SJSA1 (cell line): ENCODE measurements at places on chromosomes 4 and X. TPM values are rescaled to one million over a fixed set of nuclear protein-coding genes. Genes with fewer than 3 reads are reported as not detected.

Gene SPANXB1
- total RNA-seq = not detected in 2 replicates

Gene FGB
- total RNA-seq = not detected in 2 replicates

Gene GPR50
- total RNA-seq = not detected in 2 replicates

Gene ASB12
- total RNA-seq = not detected in 2 replicates

Gene GCNA
- total RNA-seq = 0.92 TPM in 1 of 2 replicates, not detected in the other

Gene ZNF141
- total RNA-seq = 0.68 and 1.0 TPM in 2 replicates

Gene TEX13D
- not detected in 2 replicates for total RNA-seq

Gene DDIT4L
- total RNA-seq = 2.1 and 2.6 TPM in 2 replicates

Gene SPANXA1
- 0.68 TPM in 1 of 2 replicates, not detected in the other for total RNA-seq

Gene HPSE
- 6.0 and 9.6 TPM in 2 replicates for total RNA-seq

Gene TLR6
- total RNA-seq = 0.28 and 1.5 TPM in 2 replicates

Gene STAP1
- not detected in 2 replicates for total RNA-seq

Gene ATP10D
- total RNA-seq = 12.1 and 40.5 TPM in 2 replicates

Gene GNRHR
- not detected in 2 replicates for total RNA-seq

Gene SMIM14
- 12.6 and 16.1 TPM in 2 replicates for total RNA-seq

Gene F8
- 3.3 and 3.7 TPM in 2 replicates for total RNA-seq

Gene BMPR1B
- 0.03 TPM in 1 of 2 replicates, not detected in the other for total RNA-seq

Gene SPANXN4
- not detected in 2 replicates for total RNA-seq

Gene LRIT3
- not detected in 2 replicates for total RNA-seq

Gene HTN1
- total RNA-seq = not detected in 2 replicates

Gene KLHL5
- total RNA-seq = 79.3 and 80.8 TPM in 2 replicates

Gene FMR1NB
- not detected in 2 replicates for total RNA-seq

Gene PPP1R3F
- total RNA-seq = 6.5 and 6.8 TPM in 2 replicates

GRCh38 chrX:5823903-5824302 lies 404.8 kb downstream of the NLGN4X start:
- no peaks in the 10 kb centered on the region for H3K4me1 ChIP-seq
- DNase-seq = no peak
- no peaks in the 10 kb centered on the region for H3K27me3 ChIP-seq
- H3K27ac ChIP-seq = no peak overlapping the region

GRCh38 chr4:173845580-173845979 lies 315.6 kb upstream of the HAND2 start:
- no peaks in the 10 kb centered on the region for H3K36me3 ChIP-seq
- H3K27ac ChIP-seq = no peak overlapping the region
- DNase-seq = no peak
- no peaks in the 10 kb centered on the region for H3K27me3 ChIP-seq
- no peaks in the 10 kb centered on the region for H3K4me1 ChIP-seq

GRCh38 chr4:123350191-123350544 lies 46.4 kb upstream of the SPRY1 start:
- H3K27me3 ChIP-seq = no peaks in the 10 kb centered on the region
- H3K27ac ChIP-seq = no peak overlapping the region
- no peaks in the 10 kb centered on the region for H3K36me3 ChIP-seq
- H3K4me1 ChIP-seq = peaks cover 3% of the 10 kb centered on the region; the same call in 1 of the 2 replicates
- H3K4me3 ChIP-seq = no peak overlapping the region

DNA sequence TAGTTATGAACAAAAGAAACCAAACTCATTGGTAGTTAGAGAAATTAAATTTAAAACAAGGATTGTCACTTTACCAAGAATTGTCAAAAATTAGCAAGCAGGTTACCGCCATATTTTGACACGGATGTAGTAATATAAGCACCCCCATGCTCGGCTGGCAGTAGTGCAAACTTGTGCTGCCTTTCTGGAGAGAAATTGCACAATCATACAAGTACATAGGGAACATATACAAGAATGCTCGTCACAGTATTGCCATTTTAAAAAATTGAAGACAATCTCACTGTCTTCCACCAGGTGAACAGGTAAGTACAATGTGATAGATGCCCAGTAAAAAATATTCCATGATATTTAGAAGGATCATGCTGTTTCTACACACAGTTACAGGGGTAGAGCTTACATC lies 55.6 kb upstream of the SLC39A8 start:
- no peak overlapping the region for H3K4me3 ChIP-seq
- H3K36me3 ChIP-seq = no peaks in the 10 kb centered on the region
- no peaks in the 10 kb centered on the region for H3K4me1 ChIP-seq
- no peaks in the 10 kb centered on the region for H3K27me3 ChIP-seq
- no peak overlapping the region for H3K27ac ChIP-seq
- DNase-seq = no peak

- H3K4me3 ChIP-seq = no peak overlapping the region
- DNase-seq = no peak
- 0 out of 2 replicates have a peak, but pooled peaks cover 4% of the 10 kb centered on the region for H3K4me1 ChIP-seq
- H3K27me3 ChIP-seq = no peaks in the 10 kb centered on the region
- H3K36me3 ChIP-seq = no peaks in the 10 kb centered on the region
These were observed 49.1 kb downstream of the APOOL start for GRCh38 chrX:85052636-85053343.

- no peaks in the 10 kb centered on the region for H3K4me1 ChIP-seq
- H3K36me3 ChIP-seq = no peaks in the 10 kb centered on the region
- no peak for DNase-seq
- no peak overlapping the region for H3K27ac ChIP-seq
- no peaks in the 10 kb centered on the region for H3K27me3 ChIP-seq
These were observed 35.6 kb downstream of the BCLAF3 start for GRCh38 chrX:19955306-19955705.

DNA sequence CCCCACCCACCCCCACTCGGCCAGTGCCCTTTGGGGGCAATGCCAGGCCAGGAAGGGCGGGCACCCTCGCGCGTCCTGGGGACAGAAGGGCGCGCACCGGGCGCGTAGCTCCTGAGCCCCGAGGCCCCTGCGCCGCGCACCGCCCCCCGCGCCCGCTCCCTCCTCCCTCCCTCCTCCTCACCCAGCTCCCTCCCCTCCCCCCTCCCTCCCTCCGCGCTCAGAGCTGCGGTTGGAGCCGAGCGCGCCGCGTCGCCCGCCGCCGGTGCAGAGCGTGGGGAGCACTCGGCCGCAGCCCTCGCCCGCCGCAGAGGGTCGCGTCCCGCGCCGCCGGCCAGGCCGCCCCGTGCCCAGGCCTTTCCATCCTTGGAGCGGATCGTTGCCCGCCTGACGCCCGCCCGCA lies at the start of gene ATP2B3:
Gene ATP2B3, plus strand, starts transcription at position 220 of the 400 bp plus-strand sequence. CDS start 18,606 bp downstream, outside the sequence.
- peaks cover 3% of the 10 kb centered on the region; the same call in 1 of the 2 replicates for H3K27me3 ChIP-seq
- no peaks in the 10 kb centered on the region for H3K4me1 ChIP-seq
- H3K27ac ChIP-seq = no peak within 1 kb of the TSS
- no peak within 1 kb of the TSS for H3K4me3 ChIP-seq

DNA sequence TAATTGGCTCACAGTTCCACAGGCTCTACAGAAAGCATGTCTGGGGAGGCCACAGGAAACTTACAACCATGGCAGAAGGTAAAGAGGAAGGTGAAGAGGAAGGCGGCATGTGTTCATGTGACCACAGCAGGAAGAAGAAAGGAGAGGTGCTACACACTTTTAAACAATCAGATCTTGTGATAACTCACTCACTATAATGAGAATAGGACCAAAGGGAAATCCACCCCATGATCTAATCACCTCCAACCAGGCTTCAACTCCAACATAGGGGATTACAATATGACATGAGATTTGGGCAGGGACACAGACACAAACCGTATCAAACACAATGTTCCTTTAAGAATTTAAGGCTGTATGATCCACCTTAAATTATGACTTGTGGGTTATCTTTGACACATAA lies 10.5 kb upstream of the PGM2 start:
- no peaks in the 10 kb centered on the region for H3K27me3 ChIP-seq
- DNase-seq = no peak
- H3K4me1 ChIP-seq = peaks cover 9% of the 10 kb centered on the region
- H3K27ac ChIP-seq = no peak overlapping the region
- H3K36me3 ChIP-seq = no peaks in the 10 kb centered on the region

DNA sequence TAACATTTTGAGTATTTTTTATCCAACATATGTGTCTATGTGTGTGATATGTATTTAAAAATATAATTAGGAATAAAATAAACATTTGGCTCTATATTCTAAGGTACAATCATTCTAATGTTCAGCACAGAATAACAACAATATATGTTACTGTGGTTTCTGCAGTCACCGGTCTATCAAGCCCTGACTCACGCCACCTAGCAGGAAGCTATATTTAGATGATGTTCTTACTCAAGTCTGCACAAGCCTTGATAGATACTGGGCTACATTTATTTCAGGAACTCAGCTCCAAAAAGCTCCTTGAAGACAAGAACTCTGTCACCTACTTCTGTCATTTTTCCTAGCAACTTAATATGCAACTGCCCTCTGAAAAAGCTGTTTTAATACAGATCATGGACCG lies 152.0 kb upstream of the FTHL17 start:
- H3K27me3 ChIP-seq = no peaks in the 10 kb centered on the region
- no peaks in the 10 kb centered on the region for H3K36me3 ChIP-seq
- peak overlapping the region; percentile 34; the same call in 1 of the 2 replicates for H3K27ac ChIP-seq
- no peak overlapping the region for H3K4me3 ChIP-seq
- DNase-seq = no peak

GRCh38 chrX:131675596-131676194 lies 131.8 kb downstream of the OR13H1 start:
- no peaks in the 10 kb centered on the region for H3K27me3 ChIP-seq
- no peak for DNase-seq
- H3K4me3 ChIP-seq = no peak overlapping the region
- no peaks in the 10 kb centered on the region for H3K36me3 ChIP-seq
- no peaks in the 10 kb centered on the region for H3K4me1 ChIP-seq
- H3K27ac ChIP-seq = no peak overlapping the region

- H3K27me3 ChIP-seq = no peaks in the 10 kb centered on the region
- H3K36me3 ChIP-seq = peaks cover 85% of the 10 kb centered on the region
- H3K4me1 ChIP-seq = peaks cover 23% of the 10 kb centered on the region
These were observed 72.0 kb downstream of the FAT1 start for GRCh38 chr4:186651624-186652023.

- no peaks in the 10 kb centered on the region for H3K27me3 ChIP-seq
- no peak overlapping the region for H3K4me3 ChIP-seq
- H3K36me3 ChIP-seq = no peaks in the 10 kb centered on the region
- no peak overlapping the region for H3K27ac ChIP-seq
These were observed 30.8 kb downstream of the HERC3 start for GRCh38 chr4:88623097-88623496.
